ENCODE measurements at places on chromosomes 6 and 20.

DNA sequence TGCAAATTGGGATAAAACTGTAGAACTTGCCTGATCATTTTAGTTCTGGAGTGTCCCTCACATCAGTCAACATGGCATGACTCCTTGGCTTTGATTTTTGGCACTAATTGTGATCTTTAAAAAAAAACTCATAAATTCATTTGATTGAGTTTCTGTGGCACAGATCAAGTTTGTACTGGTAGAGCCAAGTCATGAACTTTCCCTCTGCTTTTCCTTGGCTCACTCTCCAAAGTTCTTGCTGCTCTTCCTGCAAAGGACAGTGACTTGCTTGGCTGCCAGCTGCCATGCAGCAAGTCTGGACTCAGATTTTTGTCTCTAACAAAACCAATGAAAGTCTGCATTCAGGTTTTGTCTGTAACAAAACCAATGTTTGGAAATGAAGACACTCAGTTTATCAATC lies 115.5 kb downstream of the RFX6 start:
- no peak for DNase-seq

GRCh38 chr20:63022501-63022900 lies 15.7 kb upstream of the BHLHE23 start:
- DNase-seq = no peak

- DNase-seq = no peak
These were observed 7.5 kb downstream of the SNAI1 start for GRCh38 chr20:49990271-49990720.

DNA sequence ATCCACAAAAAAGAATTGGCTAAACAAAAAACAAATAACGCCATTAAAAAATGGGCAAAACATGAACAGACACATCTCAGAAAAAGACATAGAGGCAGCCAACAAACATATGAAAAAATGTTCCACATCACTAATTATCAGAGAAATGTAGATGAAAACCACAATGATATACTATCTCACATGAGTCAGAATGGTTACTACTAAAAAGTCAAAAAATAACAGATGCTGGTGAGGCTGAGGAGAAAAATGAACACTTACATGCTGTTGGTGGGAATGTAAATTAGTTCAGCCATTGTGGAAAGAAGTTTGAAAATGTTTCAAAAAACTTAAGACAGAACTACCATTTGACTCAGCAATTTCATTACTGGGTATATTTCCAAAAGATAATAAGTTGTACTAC lies 430.1 kb upstream of the JAG1 start:
- no peak for DNase-seq

DNA sequence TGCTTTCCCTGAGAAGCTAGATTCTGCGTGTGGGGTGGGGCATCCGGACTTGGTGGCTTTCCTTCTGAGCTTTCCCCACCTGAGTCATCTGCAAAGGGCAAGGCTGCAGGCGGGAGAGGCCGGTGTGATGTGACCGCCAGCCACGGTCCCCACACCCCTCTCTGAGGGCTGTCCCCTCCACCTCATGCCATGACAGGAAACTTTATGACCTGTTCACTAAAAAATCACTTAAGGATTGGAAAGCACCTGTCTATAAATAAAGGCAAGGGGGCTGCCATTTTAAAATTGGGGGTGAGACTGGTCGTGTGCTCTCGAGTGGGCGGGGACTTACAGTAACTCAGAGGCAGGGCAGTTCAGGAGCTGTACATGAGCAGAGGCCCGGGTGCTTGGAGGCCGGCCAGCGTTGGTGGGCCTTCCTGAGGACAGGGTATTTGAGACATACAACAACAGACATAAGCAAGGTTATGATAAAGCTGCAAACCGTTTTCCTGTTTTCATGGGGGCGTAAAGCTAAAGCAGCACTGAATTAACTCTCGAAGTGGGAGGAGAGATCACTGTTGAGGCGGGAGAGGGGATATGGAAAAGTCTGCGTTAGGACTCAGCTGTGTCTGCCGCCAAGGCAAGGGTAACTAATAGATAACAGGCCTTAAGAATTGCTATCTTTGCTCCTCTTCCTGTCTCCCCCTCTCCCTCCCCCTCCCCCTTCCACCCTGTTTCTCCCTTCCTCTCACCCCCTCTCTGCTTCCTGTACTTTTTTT lies 16.1 kb upstream of the SERPINB1 start:
- no peak for DNase-seq

- DNase-seq = no peak
These were observed 81.3 kb downstream of the AFDN start for GRCh38 chr6:167907837-167908681.

GRCh38 chr20:47720636-47721427 lies 64.4 kb downstream of the SULF2 start:
- no peak for DNase-seq

GRCh38 chr20:9574181-9574580 lies 59.8 kb downstream of the LAMP5 start:
- no peak for DNase-seq

GRCh38 chr6:161903584-161904212 lies 629.8 kb upstream of the AGPAT4 start:
- no peak for DNase-seq

- no peak for DNase-seq
These were observed 15.4 kb upstream of the SNHG17 start for GRCh38 chr20:38450412-38450975.

DNA sequence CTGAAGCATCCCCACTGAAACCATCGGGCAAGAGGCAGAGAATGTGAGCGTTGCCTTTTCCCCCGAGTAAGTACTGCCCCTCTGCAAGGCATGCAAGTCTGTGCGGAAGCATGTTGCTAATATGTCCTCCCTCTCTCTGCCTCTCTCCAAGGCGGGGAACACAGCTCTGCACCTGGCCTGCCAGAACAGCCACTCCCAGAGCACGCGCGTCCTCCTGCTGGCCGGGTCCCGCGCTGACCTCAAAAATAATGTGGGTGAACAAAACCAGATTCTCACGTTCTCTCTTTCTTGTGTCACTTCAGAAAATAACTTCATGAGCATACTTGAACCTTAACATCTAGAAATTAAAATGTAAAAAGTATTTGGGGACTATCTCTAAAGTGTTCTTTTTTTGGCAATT lies 26.4 kb downstream of the LYRM2 start:
- no peak for DNase-seq

DNA sequence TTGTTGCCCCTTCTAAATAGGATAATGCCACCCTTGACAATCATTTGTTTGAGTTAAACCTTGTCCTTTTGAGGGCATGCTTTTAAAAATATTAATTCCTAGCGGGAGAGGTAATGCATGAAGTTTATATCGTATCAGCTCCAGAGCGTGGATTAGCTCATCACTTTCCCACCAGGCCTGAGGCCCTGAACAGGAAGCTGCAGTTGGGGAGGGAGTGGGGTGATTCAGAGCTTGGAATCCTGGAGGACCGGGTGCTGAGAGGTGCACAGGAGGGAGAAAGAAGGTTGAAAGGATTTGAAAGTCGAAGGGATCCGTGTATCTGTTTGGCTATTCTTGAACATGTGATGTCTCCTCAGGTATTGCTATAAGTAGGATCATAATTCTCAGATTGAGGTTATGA lies 25.0 kb downstream of the ZDHHC14 start:
- no peak for DNase-seq

GRCh38 chr6:167665698-167666330 lies 160.9 kb upstream of the AFDN start:
- no peak for DNase-seq

DNA sequence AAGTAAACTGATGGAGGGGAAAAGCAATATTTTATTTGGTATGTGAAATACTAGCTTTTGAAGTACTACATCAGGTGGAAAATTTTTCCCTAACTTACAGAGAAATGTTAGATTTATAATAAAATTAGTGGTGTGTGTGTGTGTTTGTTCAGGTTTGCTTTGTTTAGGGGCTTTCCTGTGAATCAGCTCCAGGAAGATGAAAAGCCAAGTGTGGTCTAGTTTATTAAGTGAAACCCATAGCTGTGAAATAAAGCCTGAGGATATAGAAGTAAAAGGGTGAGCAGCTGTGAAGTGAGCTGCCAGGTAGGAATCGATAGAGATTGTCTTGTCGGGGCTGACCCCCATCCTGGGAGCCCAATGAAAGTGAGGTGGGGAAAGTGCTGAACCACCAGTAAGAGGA lies 347.6 kb upstream of the IMPG1 start:
- DNase-seq = no peak

- DNase-seq = no peak
These were observed 45.9 kb downstream of the FLRT3 start for GRCh38 chr20:14291502-14291901.

- DNase-seq = no peak
These were observed 884.5 kb upstream of the GJE1 start for GRCh38 chr6:141248021-141248799.

DNA sequence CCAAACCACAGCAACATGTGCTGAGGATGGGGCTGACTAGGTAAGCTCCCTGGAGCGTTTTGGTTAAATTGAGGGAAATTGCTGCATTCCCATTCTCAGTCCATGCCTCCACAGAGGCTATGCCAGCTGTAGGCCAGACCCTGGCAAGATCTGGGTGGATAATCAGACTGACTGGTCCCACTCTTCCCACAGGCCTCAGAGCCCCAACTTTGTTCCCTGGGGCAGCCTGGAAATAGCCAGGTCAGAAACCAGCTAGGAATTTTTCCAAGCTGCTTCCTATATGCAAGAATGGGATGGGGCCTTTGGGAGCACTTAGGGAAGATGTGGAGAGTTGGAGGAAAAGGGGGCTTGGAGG lies 1.5 kb upstream of the VEGFA start:
- no peak for DNase-seq

DNA sequence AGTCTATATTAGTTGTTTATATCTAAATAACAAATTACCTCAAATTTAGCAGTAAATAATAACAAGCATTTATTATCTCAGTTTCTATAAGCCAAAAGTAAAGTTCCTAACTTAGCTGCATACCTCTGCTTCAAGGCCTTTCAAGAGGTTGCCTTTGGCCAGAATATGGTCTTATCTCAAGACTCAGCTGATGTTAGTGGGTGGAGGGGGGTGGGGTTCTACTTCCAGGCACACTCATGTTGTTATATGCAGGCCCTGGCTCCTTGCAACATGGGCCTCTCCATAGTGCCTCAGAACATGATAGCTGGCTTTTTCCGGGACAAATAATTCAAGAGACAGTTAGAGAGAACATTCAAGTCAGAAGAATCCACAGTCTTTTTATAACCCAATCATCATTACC lies 266.0 kb downstream of the ADGRB3 start:
- no peak for DNase-seq

DNA sequence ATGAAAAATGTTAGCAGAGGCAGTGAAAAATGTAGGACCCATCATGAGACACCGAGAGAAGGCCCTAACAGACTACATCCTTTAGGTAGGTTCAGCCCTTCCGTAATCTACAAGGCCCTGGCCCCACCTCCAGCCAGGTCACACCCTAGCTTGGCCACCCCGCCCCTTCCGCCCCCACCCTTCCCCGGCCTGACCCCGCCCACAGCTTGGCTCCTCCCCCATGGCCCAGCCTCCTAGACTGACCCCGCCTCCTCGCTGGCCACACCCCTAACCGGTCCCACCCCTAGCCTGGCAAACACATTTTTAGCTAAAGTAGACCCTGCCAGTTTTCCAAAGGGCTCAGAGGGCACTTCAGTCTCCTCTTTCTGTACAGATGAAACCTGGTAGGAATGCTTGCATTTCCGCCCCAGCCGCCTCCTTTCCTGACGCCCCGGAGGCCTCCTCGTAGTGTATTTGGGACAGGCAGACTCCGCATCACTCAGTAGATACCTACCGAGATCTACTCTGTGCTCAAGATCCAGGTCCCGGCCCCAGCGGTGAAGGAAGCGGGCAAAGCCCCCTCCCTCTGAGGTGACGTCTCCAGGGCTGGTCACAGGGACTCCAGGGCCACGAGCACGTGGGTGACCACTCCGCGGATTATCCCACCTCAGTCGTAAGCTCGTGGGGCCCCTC lies 443.5 kb downstream of the PREX1 start:
- no peak for DNase-seq

GRCh38 chr20:43667341-43668132 lies 623 bp downstream of the MYBL2 start:
- DNase-seq = no peak

DNA sequence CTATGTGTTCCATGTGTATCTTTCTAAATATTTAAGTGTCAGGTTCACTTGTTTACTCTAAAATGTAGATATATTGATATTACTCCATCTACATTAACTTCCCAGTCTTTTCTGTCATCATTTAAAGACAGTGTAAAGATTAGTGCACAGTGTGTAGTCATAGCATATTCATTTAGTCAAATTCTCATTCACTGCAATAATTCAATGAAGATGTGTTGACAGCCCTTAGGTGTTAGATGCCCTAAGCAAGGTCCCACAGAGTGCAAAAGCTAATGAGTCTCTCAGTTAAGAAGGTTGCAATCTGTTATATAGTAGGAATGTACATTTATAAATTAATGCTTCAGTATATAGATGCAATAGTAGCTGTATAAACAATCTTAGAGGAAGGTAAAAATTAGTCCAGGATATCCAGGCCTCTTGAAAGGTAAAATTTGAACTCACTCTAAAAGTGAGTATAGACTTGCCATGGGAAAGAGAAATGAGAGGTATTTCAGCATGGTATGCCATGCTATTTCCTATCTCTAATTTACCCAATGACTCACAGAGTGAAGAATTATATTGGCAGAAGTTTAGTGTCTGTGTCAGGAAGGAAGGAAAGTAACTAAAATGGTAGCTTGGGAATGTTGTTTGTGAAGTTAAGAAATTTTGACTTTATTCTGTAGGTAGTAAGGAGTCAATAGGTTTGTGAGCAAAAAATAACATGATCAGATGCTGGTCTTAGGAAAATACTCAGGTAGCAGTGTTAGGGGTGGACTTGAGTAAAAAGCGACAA lies 969.9 kb upstream of the CITED2 start:
- DNase-seq = no peak

GRCh38 chr6:46270336-46270735 lies 99.6 kb upstream of the ENPP5 start:
- DNase-seq = no peak

- DNase-seq = no peak
These were observed 92.4 kb upstream of the EYS start for GRCh38 chr6:65799389-65799788.

DNA sequence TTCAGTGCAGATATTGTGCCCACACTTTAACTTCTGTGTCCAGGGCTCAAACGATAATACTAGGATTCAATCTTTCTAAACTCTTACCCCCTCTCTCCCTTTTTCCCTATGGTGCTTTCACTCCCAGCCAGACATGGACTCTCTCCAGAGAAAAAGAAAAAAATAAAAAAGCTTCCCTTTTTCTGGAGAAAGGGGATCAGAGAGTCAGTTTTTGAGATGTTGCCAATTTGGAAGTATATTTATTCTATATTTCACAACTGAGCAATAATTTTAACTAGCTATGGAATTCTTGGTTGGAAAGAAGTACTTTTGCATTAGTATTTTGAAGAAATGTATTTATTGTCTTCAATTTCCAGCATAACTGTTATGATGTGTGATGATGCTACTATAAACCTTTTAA lies 72.2 kb upstream of the ZFP64 start:
- no peak for DNase-seq

DNA sequence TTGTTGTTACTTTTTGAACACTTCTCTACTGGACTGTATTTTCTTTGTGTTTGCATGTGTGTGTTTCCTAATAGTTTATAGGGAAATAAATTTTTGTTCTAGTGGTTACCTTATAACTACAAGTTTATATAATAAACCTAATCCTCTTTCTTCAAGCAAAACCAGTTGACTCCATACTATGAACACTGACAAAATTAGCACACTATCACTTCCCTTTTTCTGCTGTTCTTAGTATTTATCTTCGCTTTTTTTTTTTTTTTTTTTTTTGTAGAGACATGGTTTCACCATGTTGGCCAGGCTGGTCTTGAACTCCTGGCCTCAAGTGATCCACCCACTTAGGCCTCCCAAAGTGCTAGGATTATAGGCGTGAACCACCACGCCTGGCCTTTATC lies 25.0 kb upstream of the C6orf62 start:
- DNase-seq = no peak
